ENCODE measurements at places on chromosomes 2 and 18.

- DNase-seq = no peak
Measured at GRCh38 chr2:54949431-54949830, 100.8 kb downstream of the RTN4 start.

DNA sequence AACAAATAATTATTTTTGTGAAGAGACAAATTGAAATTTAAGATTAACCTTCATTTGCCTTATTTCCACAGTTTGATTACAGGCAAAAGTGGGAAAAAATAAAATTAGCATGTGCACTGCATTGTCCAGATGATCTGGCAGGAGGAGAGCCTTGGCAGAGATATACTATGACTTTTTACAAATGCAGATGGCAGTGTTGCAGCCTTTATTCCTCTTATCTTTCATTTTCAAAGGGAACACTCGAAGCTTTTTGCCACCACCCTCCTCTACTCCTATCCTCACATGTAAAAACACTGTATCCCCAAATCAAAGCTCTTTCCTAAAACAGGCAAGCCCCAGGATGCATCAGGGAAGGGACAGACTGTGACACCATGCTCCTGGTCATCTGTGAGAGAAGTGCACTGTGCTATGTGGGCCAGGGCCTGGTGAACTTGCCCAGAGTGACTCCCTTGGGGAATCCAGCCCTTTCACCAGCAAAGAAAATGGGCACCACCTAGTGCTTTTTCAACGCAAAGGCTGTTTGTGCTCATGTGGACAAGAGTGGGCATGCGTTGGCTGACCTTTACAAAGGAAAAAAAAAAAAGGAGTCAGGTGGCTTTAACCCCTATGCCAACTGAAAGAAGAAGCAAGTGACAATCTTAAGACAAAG lies 74.7 kb upstream of the ETAA1 start:
- DNase-seq = no peak

- no peak for DNase-seq
Measured at GRCh38 chr18:46623541-46623940, 33.5 kb downstream of the LOXHD1 start.

DNA sequence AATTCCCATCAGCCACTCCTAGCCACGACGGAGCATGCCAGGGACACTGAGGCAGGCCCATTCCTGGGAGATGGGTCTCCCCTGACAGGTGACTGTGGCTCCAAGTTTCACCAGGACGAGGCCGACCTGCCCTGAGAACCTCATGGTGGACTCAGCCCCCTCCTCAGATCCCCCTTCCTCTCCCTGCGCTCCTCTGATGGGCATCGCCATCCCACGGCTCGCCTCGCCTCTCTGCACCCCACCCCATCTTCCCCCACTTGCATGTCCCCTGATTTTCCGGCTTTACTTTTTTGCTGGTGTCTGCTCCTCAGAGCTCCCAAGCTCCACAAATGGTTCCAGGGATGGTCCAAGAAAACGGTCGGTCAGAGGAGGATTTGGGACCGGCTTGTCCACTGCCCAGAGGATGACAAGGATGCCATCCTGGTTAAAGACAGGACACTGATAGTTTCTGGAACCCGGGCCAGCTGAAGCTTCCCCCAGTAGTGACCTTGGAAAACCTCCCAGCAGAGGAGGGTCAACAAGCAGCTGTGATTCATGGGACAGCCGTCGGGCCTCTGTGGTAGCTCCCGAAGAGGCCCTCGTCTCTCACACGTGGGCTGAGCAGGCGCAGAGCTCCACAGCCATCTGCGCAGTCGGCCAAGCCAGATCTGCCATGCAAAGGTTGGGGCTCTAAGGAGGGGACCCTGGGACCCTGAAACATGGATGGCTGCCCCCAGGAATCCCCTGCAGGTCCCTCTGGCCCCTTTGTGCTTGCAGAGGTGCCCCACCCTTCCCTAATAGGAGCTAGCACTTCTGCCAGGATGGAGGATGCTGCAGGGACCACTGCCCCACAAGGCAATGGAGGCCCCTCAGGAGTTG lies 87.8 kb upstream of the SLC66A3 start:
- DNase-seq = no peak

DNA sequence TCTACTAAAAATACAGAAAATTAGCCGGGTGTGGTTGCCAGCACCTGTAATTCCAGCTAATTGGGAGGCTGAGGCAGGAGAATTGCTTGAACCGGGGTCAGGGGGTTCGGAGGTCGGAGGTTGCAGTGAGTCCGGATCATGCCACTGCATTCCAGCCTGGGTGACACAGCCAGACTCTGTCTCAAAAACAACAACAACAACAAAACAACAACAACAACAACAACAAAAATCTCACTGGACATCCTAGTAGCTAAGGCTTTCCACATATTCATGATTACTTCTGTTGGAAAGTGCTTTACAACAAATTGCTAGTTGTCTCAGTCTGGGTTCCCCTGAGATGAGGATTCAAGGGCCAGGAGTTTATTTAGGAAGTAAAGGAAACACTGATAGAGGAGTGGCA lies 4.3 kb upstream of the MROH2A start:
- DNase-seq = no peak

DNA sequence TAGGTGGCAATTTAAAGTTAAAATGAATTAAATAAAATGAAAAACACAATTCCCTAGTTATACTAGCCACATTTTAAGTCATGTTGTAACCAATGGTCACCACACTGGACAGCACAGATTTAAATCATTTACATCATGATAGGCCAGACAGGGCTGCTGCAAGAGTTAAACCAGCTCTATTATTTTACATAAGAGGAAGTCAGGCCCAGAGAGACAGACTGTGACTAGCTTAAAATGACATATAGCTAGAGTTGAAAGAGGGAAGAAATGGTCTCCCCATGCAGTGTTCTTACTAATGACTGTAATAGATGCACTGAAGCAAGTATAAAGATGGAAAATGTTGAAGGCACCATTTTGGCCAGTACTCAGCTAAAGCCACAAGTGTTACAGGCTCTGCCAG lies 69.6 kb downstream of the SLC66A3 start:
- DNase-seq = no peak

GRCh38 chr2:116319935-116320334 lies 1494.6 kb upstream of the DDX18 start:
- DNase-seq = no peak

- no peak for DNase-seq
Measured at GRCh38 chr2:236672606-236673005, 103.0 kb downstream of the ACKR3 start.

DNA sequence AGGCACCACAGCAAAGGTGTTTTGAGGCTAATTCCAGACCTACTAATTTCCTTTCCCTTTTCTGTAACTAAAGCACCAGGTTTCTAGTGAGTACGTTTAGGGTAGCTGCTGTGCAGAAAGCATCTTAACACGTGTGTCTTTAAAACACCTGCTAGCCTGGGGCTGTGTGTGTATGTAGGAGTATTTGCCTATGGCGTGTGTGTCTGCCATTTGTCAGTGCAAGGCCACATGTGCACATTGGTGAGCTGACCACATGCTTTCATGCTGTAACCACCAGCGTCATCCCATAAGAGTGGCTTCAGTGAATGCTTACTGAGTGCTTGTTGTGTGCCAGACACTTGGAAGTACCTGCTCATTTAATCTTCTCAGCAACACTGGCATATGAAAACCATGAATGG lies 241.6 kb downstream of the SEPTIN10 start:
- no peak for DNase-seq

- DNase-seq = no peak
Measured at GRCh38 chr2:174656676-174657176, 59.1 kb upstream of the WIPF1 start.

GRCh38 chr2:43274055-43274454 lies 47.6 kb upstream of the ZFP36L2 start:
- DNase-seq = no peak

DNA sequence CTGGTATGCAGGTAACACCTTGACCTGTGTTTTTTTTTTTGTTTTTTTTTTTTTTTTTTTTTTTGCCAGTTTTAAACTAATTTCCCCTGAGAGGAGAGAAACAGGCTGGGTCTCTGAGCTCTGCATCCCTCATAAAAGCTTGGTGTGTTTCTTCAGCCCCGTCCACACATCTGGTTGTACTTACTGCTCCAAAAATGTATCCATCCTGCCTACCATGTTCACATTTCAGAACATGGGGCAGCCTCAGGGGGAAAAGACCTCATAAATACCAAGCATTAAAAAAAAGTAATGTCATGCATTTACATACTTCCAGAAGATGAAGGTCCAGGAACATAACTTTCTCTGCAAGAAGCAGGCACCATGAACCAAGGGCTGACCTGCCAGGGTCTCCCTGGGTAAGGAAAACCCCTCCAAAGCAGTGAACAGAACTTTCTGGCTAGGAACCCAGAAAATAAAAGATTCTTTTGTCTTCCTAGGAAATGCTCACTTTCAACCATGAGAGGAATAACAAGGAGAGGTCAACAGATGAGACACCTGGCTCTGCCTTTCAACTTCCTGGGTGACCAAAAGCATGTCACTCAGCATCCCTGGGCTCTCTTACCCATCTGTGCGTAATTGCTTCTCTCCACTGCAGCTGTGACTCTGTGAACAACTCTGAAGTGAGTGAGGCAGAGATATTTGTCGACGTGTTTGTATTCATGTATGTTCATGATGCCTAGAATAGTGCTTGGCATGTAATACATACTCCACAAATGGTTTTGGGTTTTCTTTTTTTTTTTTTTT lies 118.6 kb downstream of the MCFD2 start:
- no peak for DNase-seq

DNA sequence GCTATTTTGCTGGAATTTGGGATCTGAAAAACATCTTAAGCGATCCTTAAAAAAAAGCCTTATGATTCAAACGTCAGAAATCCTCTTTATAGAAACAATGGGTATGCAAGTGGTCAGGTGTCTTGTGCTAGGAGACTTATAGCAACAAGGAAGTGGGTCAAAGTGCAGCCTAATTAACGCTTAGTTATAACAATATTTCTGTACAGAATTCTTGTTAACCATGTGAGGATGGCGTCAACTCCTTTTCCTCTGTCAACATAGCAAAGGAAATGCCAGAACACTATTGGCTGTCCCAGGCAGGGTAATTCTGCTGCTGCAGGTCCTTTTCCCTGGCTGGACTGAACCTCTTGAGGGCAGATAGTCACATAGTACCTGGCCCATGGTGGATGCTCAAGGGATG lies 189.4 kb downstream of the MSH2 start:
- DNase-seq = no peak

- DNase-seq = no peak
Measured at GRCh38 chr18:54222922-54223567, 1.4 kb downstream of the MBD2 start.

GRCh38 chr18:35466815-35467623 lies 30.7 kb downstream of the INO80C start:
- DNase-seq = no peak

GRCh38 chr18:48151421-48152065 lies 221.1 kb upstream of the SMAD2 start:
- DNase-seq = no peak

DNA sequence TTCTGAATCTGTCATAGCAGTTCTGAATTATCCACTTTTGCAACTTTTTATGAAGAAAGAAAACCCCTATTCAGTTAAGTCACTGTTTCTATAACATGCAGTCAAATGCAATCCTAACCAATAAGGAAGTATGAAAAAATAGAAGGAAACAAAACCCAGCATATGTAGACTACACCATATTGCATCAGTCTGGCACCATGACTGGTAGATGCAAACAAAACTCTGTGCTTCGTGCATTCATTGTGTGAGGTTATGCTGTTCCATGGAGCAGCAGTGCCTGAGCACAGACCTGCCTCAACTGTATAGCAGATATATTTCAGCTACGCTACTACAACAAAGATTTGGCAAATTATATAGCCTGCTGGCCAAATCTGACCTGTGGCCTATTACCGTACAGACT lies 325.5 kb downstream of the LRP1B start:
- DNase-seq = no peak

- no peak for DNase-seq
Measured at GRCh38 chr18:66013969-66014368, 263.2 kb downstream of the CDH7 start.

GRCh38 chr2:195782156-195782555 lies 125.1 kb downstream of the SLC39A10 start:
- DNase-seq = no peak

DNA sequence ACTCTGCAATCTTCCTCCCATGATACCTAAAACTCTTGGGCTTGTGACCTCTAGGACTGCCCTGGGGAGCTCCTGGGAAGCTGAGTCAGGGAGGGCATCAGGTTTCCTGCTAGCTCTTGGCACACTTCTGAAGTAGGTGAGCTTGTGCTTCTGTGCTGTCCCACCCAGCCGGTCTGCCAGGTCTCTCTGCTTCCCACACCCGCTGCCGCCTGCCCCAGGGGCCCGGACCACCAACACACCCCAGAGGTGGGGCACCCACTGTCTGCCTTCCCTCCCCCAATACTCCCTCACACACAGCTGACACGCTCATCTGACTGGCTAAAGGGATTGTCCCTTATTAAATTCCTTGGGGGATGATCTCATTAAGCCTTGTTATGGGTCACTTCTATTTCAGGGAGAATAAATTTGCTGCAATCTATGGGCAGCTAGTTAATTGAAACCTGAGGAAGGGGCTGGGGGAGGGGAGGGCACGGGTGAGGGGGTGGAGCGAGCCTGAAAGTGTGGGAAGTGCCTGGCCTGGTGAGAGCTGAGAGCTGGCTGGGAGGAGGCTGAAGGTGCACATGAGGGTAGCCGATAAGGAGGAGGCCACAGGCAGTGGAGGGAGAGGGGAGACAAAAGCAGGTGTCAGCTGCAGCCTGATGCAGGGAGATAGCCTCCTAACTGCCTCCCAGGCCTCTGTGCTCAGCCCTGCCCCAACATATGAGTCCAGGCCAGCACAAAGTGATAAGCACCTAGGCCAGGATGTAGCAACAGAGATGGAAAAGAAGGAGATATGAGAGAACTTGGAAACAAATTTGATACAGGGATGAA lies 48.8 kb downstream of the HAUS1 start:
- DNase-seq = no peak

- DNase-seq = no peak
Measured at GRCh38 chr2:113185664-113186432, 12.1 kb downstream of the PSD4 start.

DNA sequence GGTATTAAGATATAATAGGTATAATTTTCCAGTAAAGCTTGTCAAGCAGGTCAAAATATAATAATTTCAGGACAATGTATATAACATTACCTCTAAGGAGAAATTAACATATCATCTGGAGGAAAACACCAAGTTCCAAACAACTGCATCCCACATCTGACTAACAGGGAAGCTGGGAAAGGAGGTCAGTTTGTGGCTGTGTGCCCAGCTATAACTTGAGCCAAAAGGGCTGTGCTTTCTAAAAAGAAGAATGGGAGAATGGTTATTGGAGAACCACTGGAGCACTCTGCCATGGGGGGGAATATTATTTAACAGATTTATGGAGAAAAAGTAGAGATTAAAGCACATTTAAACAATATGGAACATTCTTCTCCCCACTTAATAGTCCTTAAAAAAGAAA lies 390.6 kb upstream of the PKDCC start:
- no peak for DNase-seq

GRCh38 chr18:62769216-62769615 lies 53.9 kb downstream of the PHLPP1 start:
- DNase-seq = no peak

- no peak for DNase-seq
Measured at GRCh38 chr2:117935954-117936353, 77.9 kb downstream of the CCDC93 start.
